ENCODE measurements at places on chromosomes 2 and 18.
A peak's percentile ranks its signal among the peaks of the same experiment; 100 is the strongest.

DNA sequence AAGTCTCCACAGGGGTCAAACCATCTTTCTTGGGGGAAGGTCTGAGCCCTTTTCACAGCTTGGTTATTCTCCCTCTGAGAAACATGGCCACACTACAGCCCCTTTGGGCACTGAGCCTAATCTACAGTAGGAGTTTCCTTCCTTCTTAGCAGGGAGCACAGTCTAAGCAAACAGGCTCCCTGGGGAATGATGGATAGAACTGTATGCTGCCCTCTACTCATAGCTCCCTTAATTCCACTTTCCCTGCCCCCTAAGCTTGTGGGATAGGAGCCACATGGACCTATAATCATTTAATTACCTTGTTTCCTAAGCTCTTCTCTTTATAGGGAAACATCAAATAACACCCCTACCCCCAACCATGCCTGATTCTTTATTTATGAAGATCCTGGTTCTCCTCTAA is 442.1 kb upstream of the MEX3C start:
- no peak for DNase-seq

GRCh38 chr2:118084491-118085089 is 3.7 kb upstream of the INSIG2 start:
- DNase-seq, result no peak

DNA sequence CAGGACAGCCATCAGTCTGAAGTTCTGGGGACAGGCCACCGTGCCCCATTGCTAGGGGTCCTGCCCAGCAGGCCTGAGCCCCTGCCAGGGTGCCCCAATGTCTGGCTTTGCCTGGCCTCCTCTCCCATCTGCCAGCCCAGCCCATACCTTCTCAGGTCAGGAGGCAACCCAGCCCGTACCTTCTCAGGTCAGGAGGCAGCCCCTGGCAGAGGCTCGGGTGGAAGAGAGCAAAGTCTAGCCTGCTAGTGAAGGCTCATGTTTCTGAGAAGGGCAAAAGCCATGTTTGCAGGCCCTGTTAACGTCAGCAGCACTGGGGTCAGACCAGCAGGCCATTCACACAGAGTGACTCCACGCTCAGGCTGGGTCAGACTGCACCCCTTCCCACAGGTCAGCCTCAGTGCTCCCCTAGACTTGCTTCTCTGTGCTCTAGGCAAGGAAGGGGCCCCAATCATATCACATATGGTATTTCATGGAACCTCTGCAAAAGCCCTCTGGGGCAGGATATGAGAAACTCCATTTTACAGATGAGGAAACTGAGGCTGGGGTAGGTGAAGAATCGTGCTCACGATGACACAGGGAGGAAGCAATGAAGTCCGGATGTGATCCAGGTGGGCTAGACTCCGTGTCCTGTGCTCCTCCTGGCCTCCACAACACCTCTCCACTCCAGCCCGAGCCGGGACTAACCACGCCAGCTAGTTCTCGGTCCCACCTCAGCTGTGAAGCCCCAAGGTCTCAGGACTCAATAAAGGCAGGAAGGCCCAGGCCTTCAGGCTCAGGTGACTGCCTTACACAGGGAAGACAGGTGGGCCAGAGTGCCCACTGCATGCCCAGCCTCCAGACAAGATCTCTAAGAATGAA is 9.5 kb downstream of the SDC1 start:
- no peak for DNase-seq

- no peak for DNase-seq
Measured at GRCh38 chr2:101805152-101806088, 107.9 kb downstream of the MAP4K4 start.

DNA sequence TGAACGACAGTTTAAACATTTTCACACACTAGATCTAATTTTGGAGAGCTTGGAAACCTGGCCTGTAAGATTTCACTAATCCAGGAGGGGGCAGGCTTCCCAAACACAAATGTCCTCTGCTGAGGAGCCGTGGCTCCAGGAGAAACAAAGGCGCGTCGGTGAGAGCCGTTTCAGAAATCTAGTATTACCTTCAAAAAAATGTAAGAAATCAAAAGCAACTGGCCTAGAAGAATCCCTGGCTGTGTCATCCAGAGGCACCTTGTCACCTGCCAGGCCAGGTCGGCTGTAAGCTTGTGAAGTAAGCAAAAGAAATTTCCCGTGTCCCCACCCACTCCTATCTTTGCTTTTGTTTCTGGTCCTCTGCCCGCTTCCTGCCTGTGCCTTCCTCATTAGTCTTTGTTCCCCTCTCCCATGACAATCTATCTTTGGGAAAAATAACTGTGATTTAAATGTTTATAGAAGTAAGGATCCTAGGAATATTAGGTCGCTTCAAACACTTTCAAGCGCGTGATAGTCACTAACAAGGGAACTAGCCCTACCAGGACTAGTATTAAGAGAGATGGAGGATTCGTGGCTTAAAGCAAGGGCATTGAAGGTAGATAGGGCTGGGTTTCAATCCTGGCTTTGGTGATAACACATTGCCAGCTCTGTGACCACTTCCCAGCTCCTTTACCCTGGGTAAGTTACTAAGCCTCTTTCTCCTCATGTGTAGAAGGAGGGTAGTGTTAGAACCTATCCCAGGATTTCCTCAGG is 99.5 kb upstream of the STK39 start:
- peak; percentile 32 for DNase-seq

- no peak for DNase-seq
Measured at GRCh38 chr2:66334237-66335029, 100.5 kb upstream of the MEIS1 start.

GRCh38 chr2:42878581-42878980 is 86.2 kb upstream of the HAAO start:
- no peak for DNase-seq

- DNase-seq, result no peak
Measured at GRCh38 chr2:71547616-71548285, 94.4 kb downstream of the DYSF start.

DNA sequence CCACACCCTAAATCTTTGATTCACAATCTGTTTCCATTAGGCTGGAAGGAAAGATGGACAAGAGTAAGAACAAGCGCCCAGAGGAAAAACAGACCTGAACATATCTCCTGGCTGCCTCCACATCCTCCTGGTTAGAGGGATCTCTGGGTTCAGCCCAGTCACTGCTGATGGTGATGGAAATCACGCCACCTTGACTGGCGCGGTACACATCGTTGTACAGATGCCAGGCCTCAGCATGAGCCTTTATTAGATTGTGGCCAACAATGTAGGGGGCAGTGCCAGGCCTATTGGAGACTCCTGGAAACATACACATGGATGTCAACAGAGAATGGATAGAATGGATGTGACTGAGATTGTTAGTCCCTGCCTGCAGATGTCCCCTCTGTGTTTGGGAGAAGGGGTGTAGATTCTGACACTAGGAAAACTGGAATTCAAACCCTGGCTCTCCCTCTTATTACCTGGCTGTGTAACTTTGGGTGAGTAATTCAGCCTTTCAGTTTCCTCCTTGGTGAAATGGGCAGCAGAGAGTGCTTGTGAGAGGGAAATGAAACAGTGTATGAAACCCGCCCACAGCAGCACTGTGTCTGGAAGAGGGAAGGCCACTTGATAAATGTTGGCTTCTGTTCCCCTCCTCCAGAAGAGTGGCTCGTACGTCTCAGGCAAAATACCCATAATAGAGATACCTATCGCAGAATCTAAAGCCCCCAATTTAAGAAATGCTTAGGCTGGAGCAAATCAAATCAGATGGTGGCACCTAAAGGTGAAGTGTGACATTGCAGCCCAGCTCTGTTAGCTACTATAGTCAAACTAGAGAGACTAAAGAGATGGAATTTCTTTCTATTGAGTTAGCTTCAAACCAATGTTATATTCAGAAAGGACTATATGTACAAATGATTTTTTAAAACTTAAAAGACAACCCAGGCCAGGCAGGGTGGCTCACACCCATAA is 36.2 kb downstream of the LCT start:
- DNase-seq, result no peak

DNA sequence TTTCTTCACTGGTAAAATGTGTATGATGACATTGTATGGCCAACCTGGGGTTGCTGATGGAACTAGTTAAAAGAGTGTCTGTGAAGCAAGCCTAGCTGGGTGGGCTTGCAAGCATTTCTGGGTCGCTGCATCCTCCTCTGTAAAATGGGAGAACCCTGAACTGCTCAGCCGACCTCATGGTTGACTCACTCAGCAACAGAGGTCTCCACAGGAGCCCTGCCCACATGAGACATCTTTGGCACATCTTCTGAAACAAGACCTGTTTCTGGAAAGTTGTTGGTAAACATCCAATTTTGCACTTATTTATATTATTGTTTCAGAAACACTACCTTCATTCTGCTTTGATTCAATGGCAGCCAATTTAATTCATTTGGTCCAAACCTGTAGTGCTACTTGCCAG is 52.6 kb downstream of the BCL11A start:
- DNase-seq, result no peak

DNA sequence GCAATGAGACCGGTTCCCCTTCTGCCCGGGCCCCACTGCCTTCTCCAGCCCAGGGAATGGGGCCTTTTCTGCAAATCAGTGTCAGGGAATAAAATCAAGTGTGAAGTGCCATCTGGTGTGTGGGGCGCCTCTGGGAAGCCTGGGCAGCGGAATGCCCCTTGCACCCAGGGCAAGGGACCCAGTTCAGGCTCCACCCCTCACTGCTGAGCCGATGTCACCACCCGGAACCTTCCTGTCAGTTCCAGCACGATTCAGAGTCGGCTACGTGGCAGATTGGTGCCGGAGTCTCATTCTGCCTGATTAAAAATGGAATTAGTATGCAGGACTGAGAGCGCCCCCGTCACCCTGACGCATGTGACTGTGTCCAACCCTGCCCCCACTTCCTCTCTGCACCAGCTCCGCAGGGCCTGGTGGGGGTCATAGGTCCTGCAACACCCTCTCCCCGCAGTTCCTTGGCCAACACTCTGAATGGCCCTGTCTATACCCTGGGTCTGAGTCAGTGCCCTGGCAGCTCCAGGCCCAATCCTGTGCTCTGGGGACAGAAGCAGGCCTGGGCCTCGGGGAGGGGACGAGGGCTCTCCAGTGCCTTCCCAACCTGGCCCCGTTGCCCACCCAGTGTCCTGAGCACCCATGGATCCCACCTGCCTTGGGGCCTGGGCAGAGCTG is 8.2 kb upstream of the ALPI start:
- DNase-seq, result no peak

GRCh38 chr2:9665898-9666297 is 35.1 kb upstream of the YWHAQ start:
- DNase-seq, result no peak

DNA sequence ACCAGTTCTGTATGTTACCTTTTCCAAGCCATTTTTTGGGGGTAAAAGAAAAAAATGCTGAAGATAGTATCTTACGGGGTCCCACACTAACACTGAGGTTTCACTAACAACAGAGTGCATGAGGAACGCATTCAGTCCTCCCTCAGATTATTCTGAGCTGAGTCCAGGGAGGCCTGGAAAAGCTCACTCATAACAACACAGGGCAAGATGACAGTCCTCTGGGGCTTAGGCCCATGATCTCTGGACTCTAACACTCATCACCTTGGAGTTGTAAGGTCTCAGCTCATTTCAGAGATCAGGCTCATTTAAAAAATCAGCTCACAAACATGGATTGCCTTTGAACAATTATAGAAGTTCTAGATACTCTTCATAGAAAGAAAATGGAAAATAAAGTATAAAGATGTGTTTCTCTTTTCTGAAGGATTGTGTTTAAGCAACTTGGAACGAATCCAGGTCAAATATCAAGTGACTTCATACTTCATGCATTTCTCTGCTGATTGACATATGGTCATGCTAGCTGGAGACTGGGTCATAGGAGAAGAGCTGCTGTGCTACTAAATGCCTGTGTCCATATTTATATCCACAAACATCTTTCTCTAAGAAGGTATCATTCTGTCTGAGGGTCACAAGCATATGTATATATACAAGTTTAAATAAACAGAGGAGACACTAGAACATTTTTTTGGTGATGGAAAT is 265.8 kb downstream of the ALK start:
- no peak for DNase-seq

- no peak for DNase-seq
Measured at GRCh38 chr2:37109523-37109922, 25.2 kb downstream of the GPATCH11 start.

GRCh38 chr18:58535340-58536201 is 93.3 kb downstream of the ALPK2 start:
- DNase-seq, result no peak

DNA sequence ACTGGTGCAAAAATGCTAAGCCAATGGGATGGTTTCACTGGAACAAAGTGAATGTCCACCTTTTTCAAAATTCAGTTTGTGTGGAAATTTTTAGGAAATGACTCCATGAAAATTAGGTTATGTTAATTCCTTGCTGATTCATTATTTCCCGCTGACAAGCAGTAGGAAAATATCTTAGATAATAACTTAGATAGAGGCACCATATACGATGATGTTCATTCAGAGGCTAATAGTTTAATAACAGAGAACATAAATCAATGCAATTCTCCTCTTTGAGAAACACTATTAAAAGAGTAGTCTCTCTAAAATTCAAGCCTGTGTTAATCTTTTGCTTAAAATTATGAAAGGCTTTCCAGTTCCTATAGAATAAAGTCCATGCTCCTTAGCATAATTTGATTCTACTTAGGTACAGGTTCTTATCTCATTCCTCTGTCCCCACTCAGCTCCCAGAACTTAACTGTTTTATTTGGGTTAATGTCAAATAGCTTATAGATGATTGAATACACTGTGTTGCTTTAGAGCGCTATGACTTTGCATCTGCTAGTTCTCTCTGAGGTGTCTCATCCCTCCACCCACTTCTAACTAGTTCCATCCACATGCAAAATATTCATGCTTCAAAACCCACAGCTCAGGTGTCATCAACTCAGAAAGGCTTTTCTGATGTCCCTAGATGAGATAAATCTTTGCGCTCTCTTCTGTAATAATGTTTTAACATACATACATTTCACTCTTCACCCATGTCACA is 503.6 kb downstream of the ERBB4 start:
- no peak for DNase-seq

DNA sequence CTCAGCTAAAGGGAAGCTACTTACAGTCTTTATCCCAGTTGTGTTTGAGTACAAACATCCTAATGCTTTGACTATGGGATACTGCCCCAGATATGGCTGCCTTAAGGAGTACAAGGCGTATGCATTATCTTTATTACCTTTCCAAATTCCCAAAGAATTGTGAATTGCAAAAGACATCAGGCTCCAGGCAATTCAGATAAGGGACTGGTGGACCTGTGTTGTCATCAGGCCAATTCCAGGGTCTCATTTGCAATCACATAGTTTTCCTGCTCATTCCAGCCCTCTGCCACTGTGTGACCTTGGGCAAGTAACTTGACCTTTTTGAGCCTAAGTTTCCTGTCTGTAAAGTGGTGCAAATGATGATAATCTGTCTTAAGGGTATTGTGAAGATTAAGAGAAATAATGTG is 137.5 kb downstream of the FMNL2 start:
- no peak for DNase-seq

DNA sequence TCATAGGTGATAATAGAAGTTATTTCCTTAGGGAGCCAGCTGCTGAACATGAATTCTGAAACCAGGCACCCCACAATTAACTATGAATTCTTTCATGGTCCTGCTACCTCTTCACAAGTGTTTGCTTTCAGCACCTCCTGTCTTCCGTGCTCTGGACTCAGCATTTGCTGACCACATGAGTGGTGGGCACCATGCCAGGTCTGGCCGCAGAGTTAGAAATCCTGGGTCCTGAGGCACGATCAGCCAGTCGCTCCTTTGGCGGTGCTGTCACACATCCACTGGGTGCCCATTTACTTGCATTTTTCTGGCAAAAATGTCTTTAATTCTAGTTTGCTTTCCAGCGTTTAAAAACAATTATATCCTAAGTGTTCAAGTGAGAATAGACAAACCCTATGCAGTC is 196.4 kb upstream of the PXDN start:
- DNase-seq, result no peak

- no peak for DNase-seq
Measured at GRCh38 chr18:23126376-23127056, 8.8 kb upstream of the CABLES1 start.

GRCh38 chr2:55118643-55119083 is 68.4 kb upstream of the RTN4 start:
- no peak for DNase-seq

- no peak for DNase-seq
Measured at GRCh38 chr18:54702686-54703085, 111.6 kb downstream of the DYNAP start.
